ENCODE measurements at places on chromosomes 6 and 20. TPM values are rescaled to one million over a fixed set of nuclear protein-coding genes. Genes with fewer than 3 reads are reported as not detected.

The LINC00237 gene
- total RNA-seq = not detected

The SYCP2 gene
- total RNA-seq = 1.9 TPM

The RNF144B gene
- total RNA-seq = 82.4 TPM

The TRIM15 gene
- total RNA-seq = not detected

The POM121L2 gene
- not detected for total RNA-seq

The CALHM6 gene
- 3.6 TPM for total RNA-seq

The TGM3 gene
- total RNA-seq = not detected

The ECT2L gene
- not detected for total RNA-seq

- H3K27ac ChIP-seq = no peak overlapping the region
- no peak for DNase-seq
- H3K27me3 ChIP-seq = no peaks in the 10 kb centered on the region
- no peak overlapping the region for H3K4me3 ChIP-seq
- no peaks in the 10 kb centered on the region for H3K4me1 ChIP-seq
These were observed 183.7 kb upstream of the PMEPA1 start for GRCh38 chr20:57893366-57893999.

- no peaks in the 10 kb centered on the region for H3K36me3 ChIP-seq
- no peak for DNase-seq
- no peak overlapping the region for H3K27ac ChIP-seq
- H3K27me3 ChIP-seq = no peaks in the 10 kb centered on the region
These were observed 6.6 kb upstream of the FABP7 start for GRCh38 chr6:122772724-122773415.

- H3K27ac ChIP-seq = peak overlapping the region; percentile 6
- peaks cover 14% of the 10 kb centered on the region for H3K4me1 ChIP-seq
- no peak for DNase-seq
- H3K4me3 ChIP-seq = no peak overlapping the region
- H3K27me3 ChIP-seq = no peaks in the 10 kb centered on the region
- peaks cover 26% of the 10 kb centered on the region for H3K36me3 ChIP-seq
These were observed 118.8 kb downstream of the RALGAPA2 start for GRCh38 chr20:20593447-20594170.

GRCh38 chr6:82176616-82177015 is 70.9 kb downstream of the IBTK start:
- peaks cover 56% of the 10 kb centered on the region for H3K36me3 ChIP-seq
- no peaks in the 10 kb centered on the region for H3K27me3 ChIP-seq
- H3K4me1 ChIP-seq = no peaks in the 10 kb centered on the region
- H3K4me3 ChIP-seq = no peak overlapping the region
- DNase-seq = no peak

- peaks cover 17% of the 10 kb centered on the region for H3K4me1 ChIP-seq
- DNase-seq = no peak
- no peak overlapping the region for H3K4me3 ChIP-seq
- no peaks in the 10 kb centered on the region for H3K36me3 ChIP-seq
- H3K27ac ChIP-seq = no peak overlapping the region
These were observed 69.0 kb downstream of the DTNBP1 start for GRCh38 chr6:15593798-15594197.

- H3K36me3 ChIP-seq = no peaks in the 10 kb centered on the region
- H3K27me3 ChIP-seq = peaks cover 10% of the 10 kb centered on the region
- H3K4me3 ChIP-seq = no peak overlapping the region
These were observed 18.4 kb upstream of the RBBP8NL start for GRCh38 chr20:62445553-62446340.

DNA sequence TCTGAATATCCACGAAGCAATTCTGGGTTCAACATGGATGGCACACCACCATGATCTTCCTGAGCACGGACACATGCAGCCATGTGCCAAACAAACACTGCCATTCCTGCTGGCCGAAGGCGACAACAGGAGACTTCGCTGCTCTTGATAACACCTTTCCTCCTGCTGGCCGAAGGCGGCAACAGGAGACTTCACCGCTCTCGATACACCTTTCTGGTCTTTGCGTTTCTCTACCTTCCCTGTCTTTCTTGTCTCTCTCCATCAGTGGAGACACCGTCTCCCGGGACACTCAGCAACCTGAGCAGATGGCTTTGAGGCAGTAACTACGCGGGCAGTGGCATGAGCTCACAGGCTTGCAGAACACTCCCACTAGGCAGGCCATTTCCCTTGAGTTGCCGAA is 54.9 kb upstream of the MPC1 start:
- H3K4me1 ChIP-seq = peaks cover 3% of the 10 kb centered on the region
- H3K27me3 ChIP-seq = no peaks in the 10 kb centered on the region
- DNase-seq = peak; percentile 19
- no peak overlapping the region for H3K4me3 ChIP-seq

- no peak overlapping the region for H3K27ac ChIP-seq
- no peak for DNase-seq
- H3K36me3 ChIP-seq = no peaks in the 10 kb centered on the region
- H3K27me3 ChIP-seq = no peaks in the 10 kb centered on the region
- H3K4me1 ChIP-seq = no peaks in the 10 kb centered on the region
These were observed 84.3 kb downstream of the OPRM1 start for GRCh38 chr6:154123155-154123956.

- no peak overlapping the region for H3K4me3 ChIP-seq
- DNase-seq = no peak
- no peaks in the 10 kb centered on the region for H3K4me1 ChIP-seq
- no peaks in the 10 kb centered on the region for H3K27me3 ChIP-seq
- peak overlapping the region; percentile 7 for H3K27ac ChIP-seq
- H3K36me3 ChIP-seq = no peaks in the 10 kb centered on the region
These were observed 55.9 kb upstream of the LOC128125822 start for GRCh38 chr6:63516186-63516944.

GRCh38 chr20:40808936-40809335 is 119.9 kb upstream of the MAFB start:
- DNase-seq = no peak
- no peaks in the 10 kb centered on the region for H3K4me1 ChIP-seq
- H3K4me3 ChIP-seq = no peak overlapping the region
- peaks cover 10% of the 10 kb centered on the region for H3K27me3 ChIP-seq
- H3K27ac ChIP-seq = no peak overlapping the region

GRCh38 chr20:60331688-60332300 is 373.6 kb downstream of the CDH26 start:
- H3K4me1 ChIP-seq = no peaks in the 10 kb centered on the region
- H3K27ac ChIP-seq = no peak overlapping the region
- no peak for DNase-seq
- no peaks in the 10 kb centered on the region for H3K36me3 ChIP-seq
- H3K27me3 ChIP-seq = no peaks in the 10 kb centered on the region
- no peak overlapping the region for H3K4me3 ChIP-seq

- peaks cover 78% of the 10 kb centered on the region for H3K36me3 ChIP-seq
- H3K4me3 ChIP-seq = no peak overlapping the region
- no peaks in the 10 kb centered on the region for H3K27me3 ChIP-seq
- DNase-seq = no peak
- peaks cover 12% of the 10 kb centered on the region for H3K4me1 ChIP-seq
These were observed 50.3 kb downstream of the TRPC4AP start for GRCh38 chr20:35042268-35042667.

GRCh38 chr6:139395371-139395770 is 20.9 kb upstream of the CITED2 start:
- H3K4me1 ChIP-seq = no peaks in the 10 kb centered on the region
- H3K36me3 ChIP-seq = no peaks in the 10 kb centered on the region
- H3K27me3 ChIP-seq = no peaks in the 10 kb centered on the region
- DNase-seq = no peak

GRCh38 chr6:118667988-118668387 is 16.6 kb upstream of the CEP85L start:
- H3K27me3 ChIP-seq = no peaks in the 10 kb centered on the region
- no peaks in the 10 kb centered on the region for H3K36me3 ChIP-seq
- DNase-seq = no peak
- peaks cover 13% of the 10 kb centered on the region for H3K4me1 ChIP-seq
- no peak overlapping the region for H3K27ac ChIP-seq

DNA sequence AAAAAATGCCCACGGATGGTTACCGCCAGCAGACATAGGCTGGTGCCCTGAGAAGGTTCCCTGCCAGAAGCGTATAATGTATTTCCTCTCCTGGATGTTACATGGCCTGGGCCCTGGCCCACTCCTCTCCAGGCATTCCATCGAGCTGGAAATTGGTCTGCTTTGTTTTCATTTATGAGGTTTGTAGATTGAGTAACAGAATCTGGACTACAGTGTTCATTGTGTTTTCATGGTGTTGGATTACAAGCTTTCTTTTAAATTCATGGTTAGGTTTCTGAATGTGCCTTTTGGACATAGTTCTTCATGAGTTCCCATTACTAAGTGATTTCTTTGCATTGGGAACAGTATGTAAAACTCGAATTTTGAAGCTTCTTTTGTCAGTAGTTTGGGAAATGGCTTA is 6.4 kb downstream of the TIAM2 start:
- H3K4me3 ChIP-seq = no peak overlapping the region
- H3K36me3 ChIP-seq = no peaks in the 10 kb centered on the region
- no peak for DNase-seq
- peaks cover 17% of the 10 kb centered on the region for H3K27me3 ChIP-seq
- no peak overlapping the region for H3K27ac ChIP-seq
